Lung (tissue), 17 donors: ENCODE measurements at places on chromosomes 7 and 10. TPM values are rescaled to one million over a fixed set of nuclear protein-coding genes. Genes with fewer than 3 reads are reported as not detected.

Gene CDCA7L
- total RNA-seq: 25.7 TPM

Gene ADIRF
- 171 TPM for total RNA-seq

Gene CREM
- 44.7 TPM for total RNA-seq

Gene ELMO1
- 183 TPM for total RNA-seq

Gene DNA2
- total RNA-seq: 6.2 TPM

Gene SEMA3E
- 23.5 TPM for total RNA-seq

Gene OR13A1
- total RNA-seq: 0.15 TPM

Gene TMEM213
- not detected for total RNA-seq

Gene ZWINT
- 6.7 TPM for total RNA-seq

Gene CTAGE15
- 1.1 TPM for total RNA-seq

Gene DGKI
- total RNA-seq: 0.52 TPM

DNA sequence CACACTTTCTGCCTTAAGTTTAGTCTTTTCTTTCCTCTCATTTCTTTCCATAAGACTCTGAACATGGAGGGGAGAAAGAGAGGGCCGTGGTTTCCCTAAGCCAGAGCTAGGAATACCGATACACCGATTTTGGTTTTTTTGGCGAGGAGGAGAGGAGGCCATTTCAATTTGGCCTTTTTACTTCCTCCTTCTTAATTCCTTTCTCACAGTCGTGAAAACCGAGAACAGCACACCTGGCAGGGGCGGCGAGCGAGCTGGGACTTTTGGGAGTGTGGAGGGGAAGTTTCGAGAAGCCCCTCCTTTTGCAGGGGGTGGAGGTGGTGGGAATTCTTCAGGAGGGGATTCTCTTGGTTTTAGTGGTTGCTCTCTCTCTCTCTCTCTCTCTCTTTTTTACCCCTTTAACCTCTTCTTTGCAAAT, 6.2 kb downstream of the GATA3 start:
- DNase-seq: no peak

DNA sequence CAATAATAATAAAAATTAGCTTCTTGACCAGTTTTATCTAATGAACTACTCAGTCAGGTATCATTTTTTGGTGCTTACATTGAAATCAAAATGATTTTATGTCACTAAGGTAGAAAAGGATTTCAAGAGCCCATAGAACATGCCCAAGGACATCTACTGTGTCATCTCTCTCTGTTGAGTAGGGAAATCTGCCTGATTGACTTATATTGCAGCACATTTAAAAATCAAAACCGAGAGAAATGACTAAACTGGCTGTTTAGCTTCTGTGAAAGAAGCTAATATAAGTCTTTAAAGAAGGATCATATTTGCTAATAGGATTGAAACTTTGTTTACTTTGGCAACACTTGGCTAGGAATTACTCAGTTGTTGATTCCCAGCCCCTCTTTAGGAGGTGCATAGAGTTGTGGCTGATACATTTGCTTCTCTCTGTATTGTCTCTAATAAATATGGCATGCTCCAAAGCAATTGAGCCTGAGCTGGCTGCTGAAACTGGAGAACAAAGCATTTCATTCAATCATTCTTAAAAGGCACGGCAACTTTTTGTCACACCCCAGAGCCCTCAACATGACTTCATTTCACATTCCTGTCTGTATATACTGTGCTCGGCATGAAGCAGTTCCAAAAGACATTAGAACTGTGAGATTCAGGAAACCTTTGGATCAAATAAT, 1096.9 kb upstream of the POT1 start:
- peak; percentile 11 for DNase-seq

GRCh38 chr7:141838581-141838980, 2.7 kb downstream of the PRSS37 start:
- DNase-seq: no peak

- no peak for DNase-seq
Observed at GRCh38 chr10:102146971-102147428, 5.2 kb upstream of the NOLC1 start.

GRCh38 chr7:102075126-102075525, 211.5 kb upstream of the SH2B2 start:
- no peak for DNase-seq

DNA sequence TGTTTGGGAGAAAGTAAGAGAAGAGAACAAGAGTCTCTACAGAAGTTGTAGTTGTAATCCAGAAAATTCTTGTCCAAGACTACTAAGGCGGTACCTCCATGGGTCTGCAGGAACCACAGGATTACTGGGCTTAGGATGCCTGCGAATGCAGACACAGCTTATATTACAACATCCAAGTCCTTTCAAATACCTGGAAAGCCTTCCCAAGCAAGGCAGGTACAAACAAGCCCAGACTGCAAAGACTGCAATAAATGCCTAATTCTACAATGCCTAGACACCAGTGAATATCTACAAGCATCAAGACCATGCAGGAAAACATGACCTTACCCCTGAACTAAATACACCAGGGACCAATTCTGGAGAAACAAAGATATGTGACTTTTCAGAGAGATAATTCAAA, 178.2 kb downstream of the ARL4A start:
- DNase-seq: no peak

DNA sequence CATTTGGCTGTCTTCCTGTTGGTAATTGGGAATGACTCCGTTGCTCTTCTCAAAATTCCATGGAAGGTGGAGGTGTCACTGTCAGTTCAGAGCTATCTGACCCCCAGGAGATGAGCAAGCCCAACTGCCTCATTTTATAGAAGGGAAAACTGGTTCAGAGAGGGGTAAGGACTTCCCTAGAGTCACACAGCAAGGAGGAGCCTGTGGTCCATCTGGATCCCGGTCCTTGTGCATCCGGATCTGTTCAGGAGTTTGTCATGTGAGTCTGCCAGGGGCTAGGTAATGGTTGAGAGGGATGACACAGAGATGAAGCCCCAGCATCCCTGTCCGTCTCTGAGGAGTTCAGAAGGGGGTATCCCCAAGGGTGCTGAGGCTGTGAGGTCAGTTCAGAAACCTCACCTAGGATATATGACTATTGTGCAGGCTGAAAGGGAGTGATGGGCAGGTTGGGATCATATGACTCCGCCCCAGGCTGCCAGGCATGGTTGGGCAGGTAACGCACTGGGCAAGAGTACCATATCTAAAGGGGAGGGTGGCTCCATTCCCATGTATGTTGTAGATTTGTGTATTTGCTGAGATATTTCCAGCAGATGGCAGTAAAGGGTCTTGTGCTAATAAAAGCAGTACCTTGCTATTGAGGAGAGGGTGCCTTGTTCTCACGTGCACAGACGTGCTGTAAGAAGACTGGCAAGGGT, 16.0 kb upstream of the SLC29A3 start:
- DNase-seq: peak; percentile 59

- no peak for DNase-seq
Observed at GRCh38 chr10:114181971-114182370, 2.8 kb downstream of the TDRD1 start.

- no peak for DNase-seq
Observed at GRCh38 chr10:112838784-112839481, 111.1 kb upstream of the TCF7L2 start.

DNA sequence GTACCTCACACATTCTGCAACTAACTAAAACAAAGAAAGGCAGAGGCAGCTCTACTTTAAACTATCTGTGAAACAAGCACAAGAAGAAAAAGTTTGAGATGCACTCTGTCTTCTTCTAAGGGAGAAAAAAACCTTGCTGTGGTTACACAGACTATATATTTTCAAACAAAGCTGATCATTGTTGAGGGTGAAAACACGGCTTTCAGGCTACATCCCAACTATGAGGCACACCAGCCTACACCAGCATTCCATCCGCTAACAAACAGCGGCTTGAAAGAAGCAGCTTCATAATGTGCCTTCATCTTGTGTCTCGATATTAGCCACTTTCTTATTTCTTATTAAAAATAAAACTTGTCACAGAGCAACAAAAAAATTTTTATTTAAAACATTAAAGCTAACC, 79.1 kb downstream of the USP6NL start:
- peak; percentile 60 for DNase-seq
